ENCODE measurements at places on chromosomes 5 and 9.
A peak's percentile ranks its signal among the peaks of the same experiment; 100 is the strongest.

DNA sequence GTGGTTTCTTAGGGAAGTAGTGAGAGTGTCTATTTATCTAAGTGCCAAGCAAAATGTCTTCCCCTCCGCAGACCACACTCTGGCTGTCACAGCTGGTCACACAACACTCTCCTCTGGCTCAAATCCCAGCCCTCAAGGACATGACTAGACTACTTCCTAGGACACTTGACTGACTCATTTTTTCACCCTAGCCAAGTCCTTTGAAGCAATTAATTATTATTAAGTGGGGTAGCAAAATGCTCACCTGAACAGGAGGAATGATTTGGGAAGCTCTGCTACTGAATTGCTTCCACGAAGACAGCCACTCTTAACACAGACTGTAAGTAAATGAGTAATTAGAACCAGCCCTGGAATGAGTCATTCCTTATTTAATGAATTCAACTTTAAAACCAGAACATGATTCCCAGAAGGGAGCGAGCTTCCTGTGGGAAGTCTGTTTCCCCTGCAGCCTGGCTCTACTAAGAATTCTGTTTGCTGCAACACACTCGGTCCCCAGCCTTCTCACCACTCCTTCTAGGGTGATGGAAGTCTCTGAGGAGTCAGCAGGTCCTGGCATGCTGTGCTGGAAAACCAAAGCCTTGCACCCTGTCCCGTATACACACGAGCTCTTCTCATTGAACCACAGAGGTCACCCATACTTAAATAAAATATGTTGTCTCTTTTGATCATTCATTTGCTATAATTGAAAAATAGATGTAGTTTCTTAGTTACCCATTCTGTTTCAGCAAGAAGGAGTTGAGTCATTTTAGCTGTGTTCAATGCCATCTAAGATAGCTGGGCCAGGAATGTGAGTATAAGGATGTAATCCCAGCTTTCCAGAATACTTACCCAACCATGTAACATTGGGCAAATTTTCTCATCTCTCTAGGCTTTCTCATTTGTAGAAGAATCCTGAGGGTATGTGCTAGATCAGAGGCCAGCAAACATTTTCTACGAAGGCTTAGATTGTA lies 218.6 kb upstream of the RASEF start:
- peak; percentile 67 for DNase-seq

GRCh38 chr5:52339285-52339684 lies 448.4 kb upstream of the ITGA1 start:
- no peak for DNase-seq

- no peak for DNase-seq
Observed at GRCh38 chr5:1673042-1673677, 126.5 kb downstream of the MRPL36 start.

DNA sequence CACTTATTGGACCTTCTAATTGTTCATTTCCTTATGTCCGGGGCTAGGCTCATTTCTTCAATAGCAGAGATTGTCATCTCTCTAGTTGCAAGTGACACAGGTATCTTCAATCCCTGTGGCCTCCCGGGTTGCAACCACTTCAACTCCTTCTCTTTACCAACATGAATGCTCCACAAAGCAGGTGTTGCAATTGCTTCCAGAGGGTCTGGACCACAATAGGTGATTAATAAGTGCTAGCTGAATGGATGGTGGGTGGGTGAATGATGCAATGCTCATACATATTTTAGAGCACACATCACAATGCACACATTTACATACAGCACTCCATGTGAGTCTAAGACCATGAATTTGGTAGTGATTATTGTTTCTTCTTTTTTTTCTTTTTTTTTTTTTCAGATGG lies 2.6 kb downstream of the CEMIP2 start:
- DNase-seq = no peak

DNA sequence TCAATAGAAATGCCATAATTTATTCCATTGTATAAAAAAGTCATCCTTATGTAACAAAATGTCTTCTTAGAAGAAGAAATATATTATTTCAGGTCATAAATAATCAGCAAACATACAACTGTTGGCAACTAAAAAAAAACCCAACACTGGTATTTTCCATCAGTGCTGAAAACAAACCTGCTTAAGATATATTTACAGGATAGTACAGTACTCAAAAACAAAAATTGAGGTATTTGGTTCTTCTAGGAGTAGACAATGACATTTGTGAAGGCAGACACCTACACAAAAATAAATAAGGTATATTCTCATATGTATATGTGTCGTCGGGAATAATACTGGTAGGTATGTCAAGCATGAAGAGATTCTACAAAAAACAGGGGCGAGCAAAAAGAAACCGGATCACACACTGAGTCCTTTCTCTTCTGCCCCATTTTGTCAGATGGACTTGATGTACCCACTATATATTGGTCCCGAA lies 2.9 kb downstream of the DUSP1 start:
- no peak for DNase-seq

- peak; percentile 23 for DNase-seq
Observed at GRCh38 chr9:1709347-1709746, 305.8 kb upstream of the SMARCA2 start.

DNA sequence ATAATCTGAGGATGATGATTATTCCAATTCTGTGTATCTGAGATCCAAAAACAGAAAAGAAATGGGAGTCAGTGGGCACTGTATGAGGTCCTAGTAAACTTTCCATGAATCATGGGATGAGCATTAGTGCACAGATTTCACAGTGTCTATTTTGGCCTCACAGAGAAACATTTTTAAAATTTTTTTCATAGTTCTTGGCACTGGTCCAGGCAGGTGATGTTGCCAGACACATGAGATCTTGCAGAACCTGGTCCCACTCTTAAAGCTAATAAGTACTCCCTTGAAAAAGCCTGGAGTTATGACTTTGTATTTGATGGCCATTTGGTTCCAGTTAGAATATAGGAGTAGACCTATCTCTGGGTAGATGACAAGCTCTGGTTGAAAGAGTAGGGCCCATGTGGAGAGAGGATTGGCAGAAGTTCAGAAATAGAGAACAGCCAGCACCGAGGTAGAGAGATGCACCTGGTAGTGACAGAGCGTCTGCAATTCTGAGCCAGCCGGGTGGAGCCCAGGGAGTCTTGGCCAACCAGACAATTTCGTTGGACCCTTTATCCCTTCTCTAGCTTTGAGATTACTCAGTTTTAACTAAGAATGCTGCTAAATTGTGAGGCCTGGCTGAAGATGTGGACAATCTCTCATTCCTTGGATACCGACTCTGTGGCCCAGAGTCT lies 6.3 kb upstream of the TNFSF15 start:
- DNase-seq = no peak

- no peak for DNase-seq
Observed at GRCh38 chr5:77311214-77311571, 100.7 kb downstream of the PDE8B start.

- DNase-seq = no peak
Observed at GRCh38 chr9:124308606-124309491, 51.1 kb downstream of the NEK6 start.

DNA sequence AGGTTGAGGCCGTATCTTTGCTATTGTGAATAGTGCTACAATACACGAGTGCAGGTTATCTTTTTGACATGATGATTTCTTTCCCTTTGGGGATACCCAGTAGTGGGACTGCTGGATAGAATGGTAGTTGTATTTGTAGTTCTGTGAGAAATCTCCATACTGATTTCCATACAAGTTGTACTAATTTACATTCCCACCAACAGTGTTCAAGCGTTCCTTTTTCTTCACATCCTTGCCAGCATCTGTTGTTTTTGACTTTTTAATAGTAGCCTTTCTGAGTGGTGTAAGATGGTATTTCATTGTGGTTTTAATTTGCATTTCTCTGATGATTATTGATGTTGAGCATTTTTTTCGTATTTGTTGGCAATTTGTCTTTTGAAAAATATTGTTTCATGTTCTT lies 41.4 kb downstream of the CNOT6 start:
- no peak for DNase-seq

DNA sequence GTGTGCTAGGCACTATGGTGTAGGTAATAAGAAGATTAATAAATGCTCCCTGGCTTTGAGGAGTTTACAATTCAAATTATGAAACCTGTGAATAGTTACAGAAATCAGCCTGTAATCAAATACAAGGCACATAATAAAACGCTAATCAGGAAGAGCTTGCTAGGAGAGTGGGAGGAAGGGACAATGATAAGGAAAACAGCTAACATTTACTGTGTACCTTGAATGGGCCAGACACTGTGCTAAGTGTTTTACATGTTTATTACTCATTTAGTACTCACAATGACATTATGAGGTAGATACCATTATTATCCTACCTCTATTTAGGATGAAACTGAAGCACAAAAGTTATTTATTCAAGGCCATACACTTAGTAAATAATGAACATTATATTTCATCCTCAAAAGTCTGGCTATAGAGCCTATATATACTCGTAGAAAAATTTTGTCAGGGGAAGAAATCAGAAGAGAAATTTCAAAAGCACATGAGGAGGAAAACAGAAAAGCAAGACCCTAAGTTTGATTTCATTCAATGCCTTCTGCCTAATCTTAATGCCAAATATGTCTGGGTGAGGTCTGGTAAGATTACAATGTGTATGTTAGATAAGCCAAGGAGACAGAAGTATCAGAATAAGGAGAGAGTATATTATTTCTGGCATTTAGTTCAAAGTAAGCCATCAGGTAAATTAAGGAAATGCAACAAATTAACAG lies 35.9 kb downstream of the AFF4 start:
- DNase-seq = no peak

Data from NCI-H524 (cell line).